Foreskin keratinocyte (primary cell): ENCODE measurements at places on chromosomes 3 and 15. TPM values are rescaled to one million over a fixed set of nuclear protein-coding genes. Genes with fewer than 3 reads are reported as not detected.

The NUSAP1 gene
- total RNA-seq: 79.3 and 104 TPM in 2 replicates

The FETUB gene
- 0.07 TPM in 1 of 2 replicates, not detected in the other for total RNA-seq

The ZCWPW2 gene
- total RNA-seq: 0.18 and 0.31 TPM in 2 replicates

The MESP2 gene
- total RNA-seq: 0.88 and 1.3 TPM in 2 replicates

The GRIP2 gene
- 0.78 and 0.81 TPM in 2 replicates for total RNA-seq

The GMPS gene
- total RNA-seq: 82.7 and 97.1 TPM in 2 replicates

The FAM3D gene
- total RNA-seq: not detected in 2 replicates

The ZBTB47 gene
- 7.7 and 8.7 TPM in 2 replicates for total RNA-seq

The SLC51A gene
- not detected in 2 replicates for total RNA-seq

The ABCC5 gene
- total RNA-seq: 15.2 and 15.5 TPM in 2 replicates

The STRIT1 gene
- total RNA-seq: not detected in 2 replicates

The CP gene
- not detected in 2 replicates for total RNA-seq

The SLCO2A1 gene
- total RNA-seq: 0.11 and 0.95 TPM in 2 replicates

The CFAP91 gene
- total RNA-seq: 0.03 and 0.07 TPM in 2 replicates

The WDR5B gene
- total RNA-seq: 2.2 and 2.5 TPM in 2 replicates

The GOLGA8G gene
- not detected in 2 replicates for total RNA-seq
